ENCODE measurements at places on chromosomes 4 and X. TPM values are rescaled to one million over a fixed set of nuclear protein-coding genes. Genes with fewer than 3 reads are reported as not detected.

Gene MAGEC3
- 0.76 TPM for polyA plus RNA-seq

Gene FHDC1
- 10.5 TPM for polyA plus RNA-seq

Gene NPY2R
- polyA plus RNA-seq = not detected

Gene BRS3
- polyA plus RNA-seq = not detected

Gene CLDN22
- 0.62 TPM for polyA plus RNA-seq

Gene PDE6B
- 21.1 TPM for polyA plus RNA-seq

Gene GABRG1
- polyA plus RNA-seq = 0.70 TPM

Gene TCP11X2
- 0.11 TPM for polyA plus RNA-seq

GRCh38 chr4:76764251-76764650, 133.7 kb downstream of the SOWAHB start:
- H3K4me1 ChIP-seq = no peaks in the 10 kb centered on the region
- H3K27ac ChIP-seq = peak overlapping the region; percentile 34
- H3K27me3 ChIP-seq = no peaks in the 10 kb centered on the region
- DNase-seq = no peak

DNA sequence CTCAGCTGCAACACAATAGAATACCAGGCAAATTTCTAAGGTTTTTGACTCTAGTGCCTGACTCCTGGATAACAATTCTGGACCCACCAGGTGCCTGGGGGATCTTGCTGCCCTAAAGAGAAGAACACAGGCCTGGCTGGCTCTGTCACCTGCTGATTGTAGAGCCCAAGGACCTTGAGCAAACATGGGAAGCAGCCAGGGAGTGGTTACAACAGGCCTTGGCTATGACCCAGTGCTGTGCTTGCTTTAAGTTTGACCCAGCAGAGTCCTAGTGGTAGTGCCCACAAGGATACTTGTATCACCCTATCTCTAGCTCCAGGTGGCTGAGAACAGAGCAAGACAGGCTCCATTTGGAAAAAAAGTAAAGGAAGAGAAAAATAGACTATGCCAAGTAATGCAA, 176.8 kb upstream of the DCAF12L2 start:
- H3K27me3 ChIP-seq = no peaks in the 10 kb centered on the region
- no peak overlapping the region for H3K27ac ChIP-seq
- no peak for DNase-seq

DNA sequence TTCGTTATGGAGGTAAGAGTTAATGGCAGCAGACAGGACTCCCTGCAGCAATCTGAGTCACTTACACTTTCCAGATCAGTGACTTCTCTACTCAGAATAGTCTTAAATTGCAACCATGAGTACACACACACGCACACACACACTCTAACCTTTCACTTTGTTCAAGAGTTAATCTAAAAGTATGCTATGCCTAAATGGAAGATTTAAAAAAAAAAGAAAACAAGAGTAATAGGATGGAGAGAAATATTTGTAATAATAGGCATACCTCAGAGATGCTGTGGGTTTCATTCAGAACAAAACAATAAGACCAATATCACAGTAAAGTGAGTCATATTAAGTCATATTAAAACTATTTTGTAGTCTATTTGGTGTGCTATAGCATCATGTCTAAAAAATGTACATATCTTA, 969.1 kb upstream of the PCDH10 start:
- no peaks in the 10 kb centered on the region for H3K27me3 ChIP-seq
- no peak overlapping the region for H3K27ac ChIP-seq
- H3K4me3 ChIP-seq = no peak overlapping the region
- H3K36me3 ChIP-seq = no peaks in the 10 kb centered on the region
- DNase-seq = no peak

DNA sequence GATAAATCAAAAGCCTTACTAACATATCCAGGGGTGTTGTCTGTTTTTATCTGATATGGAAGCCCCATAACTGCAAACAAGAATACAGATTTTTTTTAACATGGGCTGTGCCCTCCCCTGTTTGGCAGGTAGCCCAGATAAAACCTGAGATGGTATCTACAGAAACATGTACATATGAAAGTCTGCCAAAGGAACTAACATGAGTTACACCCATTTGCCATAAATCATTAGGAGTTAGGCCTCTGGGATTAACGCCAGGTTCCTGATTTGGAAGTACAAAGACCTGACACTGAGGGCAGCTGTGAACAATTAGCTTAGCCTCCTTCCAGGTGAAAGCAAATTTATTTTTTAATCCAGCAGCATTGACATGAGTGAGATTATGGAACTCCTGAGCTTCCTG, 264.3 kb downstream of the TECRL start:
- no peaks in the 10 kb centered on the region for H3K27me3 ChIP-seq
- no peak for DNase-seq
- H3K27ac ChIP-seq = no peak overlapping the region
- no peak overlapping the region for H3K4me3 ChIP-seq

DNA sequence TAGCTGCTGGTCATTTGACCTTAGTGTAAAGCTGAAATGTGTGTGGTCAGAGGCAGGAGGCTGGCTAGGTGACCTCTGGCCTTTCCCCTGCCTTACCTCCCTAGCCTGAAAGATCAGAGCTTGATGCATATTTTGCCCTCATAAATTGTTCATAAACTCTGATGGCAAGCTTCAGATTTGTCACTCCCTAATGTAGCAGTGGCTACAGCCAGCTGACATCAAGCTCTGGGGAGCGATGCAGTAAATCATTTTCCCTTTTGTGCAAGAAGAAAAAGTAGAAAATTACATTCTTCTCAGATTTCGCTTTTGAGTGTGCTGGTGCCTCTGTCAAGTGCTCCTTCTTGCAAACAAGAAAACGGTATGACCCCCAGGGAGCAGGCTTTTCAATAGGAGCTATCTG, 87.7 kb upstream of the MAGEA4 start:
- H3K27ac ChIP-seq = no peak overlapping the region
- no peaks in the 10 kb centered on the region for H3K36me3 ChIP-seq
- no peaks in the 10 kb centered on the region for H3K4me1 ChIP-seq
- DNase-seq = no peak

DNA sequence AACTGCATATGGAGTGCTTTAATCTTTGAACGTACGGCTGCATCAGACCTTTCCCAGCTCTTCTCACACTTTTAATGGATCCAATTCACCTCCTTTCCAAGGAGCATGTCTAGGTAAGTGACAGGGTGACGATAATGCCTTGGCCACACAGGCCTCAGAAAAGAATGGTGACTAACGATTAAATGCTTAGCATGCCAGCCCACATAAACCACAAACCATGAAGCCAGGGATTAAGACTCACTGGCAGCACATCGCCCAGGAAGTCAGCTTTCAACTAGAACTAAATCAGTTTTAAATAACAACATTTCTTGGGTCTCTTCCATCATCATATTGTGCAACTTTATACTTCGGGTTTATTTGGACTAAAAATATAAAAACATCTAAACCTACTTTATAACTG, 28.7 kb downstream of the INPP4B start:
- no peak overlapping the region for H3K27ac ChIP-seq
- no peaks in the 10 kb centered on the region for H3K36me3 ChIP-seq
- H3K27me3 ChIP-seq = no peaks in the 10 kb centered on the region
- peak; percentile 33 for DNase-seq

- H3K4me1 ChIP-seq = no peaks in the 10 kb centered on the region
- DNase-seq = no peak
- no peak overlapping the region for H3K27ac ChIP-seq
- no peak overlapping the region for H3K4me3 ChIP-seq
- H3K36me3 ChIP-seq = no peaks in the 10 kb centered on the region
- no peaks in the 10 kb centered on the region for H3K27me3 ChIP-seq
Measured at GRCh38 chr4:76449362-76449767, 14.3 kb downstream of the SHROOM3 start.

GRCh38 chr4:173919196-173919595, 364.3 kb downstream of the FBXO8 start:
- H3K27ac ChIP-seq = no peak overlapping the region
- no peak overlapping the region for H3K4me3 ChIP-seq
- no peaks in the 10 kb centered on the region for H3K27me3 ChIP-seq
- H3K36me3 ChIP-seq = no peaks in the 10 kb centered on the region
- H3K4me1 ChIP-seq = no peaks in the 10 kb centered on the region

DNA sequence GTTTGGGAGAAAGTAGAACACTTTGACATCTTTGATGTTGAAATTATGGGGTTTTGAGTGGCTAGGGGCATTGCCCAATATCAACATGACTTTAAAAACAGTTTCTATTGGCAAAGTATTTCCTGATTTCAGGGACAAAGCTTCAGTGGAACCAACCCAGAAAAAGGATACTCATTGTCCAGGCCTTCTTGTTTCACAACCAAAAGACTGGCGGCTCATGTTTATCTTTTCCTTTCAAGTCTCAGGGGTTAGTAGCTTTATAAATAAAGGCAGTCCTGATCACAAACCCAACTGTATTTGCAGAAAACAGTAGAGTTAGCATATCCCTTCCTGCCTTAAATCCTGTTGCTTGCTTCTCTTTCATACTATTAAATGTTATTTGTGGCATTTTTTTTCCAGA, 119.1 kb downstream of the SLITRK2 start:
- no peak overlapping the region for H3K4me3 ChIP-seq
- no peak for DNase-seq
- no peak overlapping the region for H3K27ac ChIP-seq
- no peaks in the 10 kb centered on the region for H3K4me1 ChIP-seq

DNA sequence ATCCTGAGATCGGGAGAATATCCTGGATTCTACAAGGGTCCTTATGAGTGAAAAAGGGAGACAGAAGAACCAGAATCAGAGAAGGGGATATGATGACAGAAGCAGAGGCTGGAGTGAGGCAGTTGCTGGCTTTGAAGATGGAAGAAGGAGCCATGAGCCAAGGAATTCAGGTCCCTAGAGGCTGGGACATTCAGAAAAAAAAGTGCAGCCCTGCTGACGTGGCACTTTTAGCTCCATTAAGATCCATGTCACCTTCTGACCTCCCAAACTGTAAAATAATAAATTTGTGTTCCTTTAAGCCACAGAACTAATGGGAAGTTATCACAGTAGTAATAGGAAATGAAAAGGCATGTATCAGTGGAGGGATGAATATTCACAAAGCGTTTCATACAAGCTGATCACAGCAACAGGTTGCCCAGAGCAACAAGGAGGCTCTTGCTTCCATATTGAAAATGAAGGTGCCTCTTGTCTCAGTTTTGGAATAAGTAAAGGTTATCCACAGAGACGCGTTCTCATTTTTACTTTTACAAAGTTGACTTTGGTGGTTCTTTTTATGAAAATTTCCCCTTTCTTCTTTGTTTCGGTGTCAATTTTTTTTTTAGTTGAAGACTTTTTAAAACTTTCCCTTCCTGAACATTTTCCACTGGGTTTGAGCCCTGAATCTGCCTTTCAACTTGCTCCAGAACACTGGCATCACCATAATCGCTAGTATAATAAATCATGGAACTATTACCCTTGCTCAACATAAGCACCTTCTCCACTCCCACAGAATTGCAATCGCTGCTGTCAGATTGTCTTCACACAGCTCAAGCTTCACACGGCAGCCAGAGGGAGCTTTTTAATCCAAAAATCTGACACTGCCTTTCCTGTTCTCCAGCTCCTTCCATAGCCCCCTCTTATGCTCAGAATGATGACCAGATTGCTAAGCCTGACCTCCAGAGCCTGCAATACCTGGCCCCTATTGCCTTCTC, 127.6 kb upstream of the RBPJ start:
- no peak for DNase-seq
- no peak overlapping the region for H3K27ac ChIP-seq

GRCh38 chrX:12753366-12753765, 37.8 kb upstream of the PRPS2 start:
- H3K36me3 ChIP-seq = no peaks in the 10 kb centered on the region
- no peaks in the 10 kb centered on the region for H3K27me3 ChIP-seq
- H3K27ac ChIP-seq = no peak overlapping the region
- no peak overlapping the region for H3K4me3 ChIP-seq
- no peak for DNase-seq

DNA sequence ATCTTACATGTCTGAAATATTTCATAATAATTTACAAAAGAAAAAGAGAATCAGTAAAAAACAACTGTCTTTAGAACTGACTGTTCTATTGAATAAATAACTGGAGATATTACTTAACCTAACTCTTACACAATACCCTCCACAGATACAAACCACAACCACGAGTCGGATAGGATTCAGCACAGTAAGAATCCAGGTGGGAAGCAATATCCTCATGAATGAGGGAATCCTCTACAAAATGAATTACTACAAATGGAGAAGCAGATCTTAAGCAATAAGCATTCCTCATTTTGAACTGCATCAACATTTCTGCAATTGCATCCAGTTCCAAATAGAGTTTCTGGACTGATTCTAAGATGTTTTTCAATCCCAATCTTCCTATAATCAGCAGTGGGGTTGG, 227.1 kb downstream of the SH2D1A start:
- DNase-seq = no peak
- no peak overlapping the region for H3K27ac ChIP-seq
- no peaks in the 10 kb centered on the region for H3K4me1 ChIP-seq
- H3K27me3 ChIP-seq = no peaks in the 10 kb centered on the region
- H3K36me3 ChIP-seq = no peaks in the 10 kb centered on the region

- H3K27me3 ChIP-seq = peaks cover 7% of the 10 kb centered on the region
- H3K4me1 ChIP-seq = no peaks in the 10 kb centered on the region
- no peak overlapping the region for H3K27ac ChIP-seq
- no peak overlapping the region for H3K4me3 ChIP-seq
- H3K36me3 ChIP-seq = no peaks in the 10 kb centered on the region
Measured at GRCh38 chrX:135432881-135433521, 11.3 kb downstream of the SMIM10L2A start.

- H3K4me1 ChIP-seq = no peaks in the 10 kb centered on the region
- no peaks in the 10 kb centered on the region for H3K36me3 ChIP-seq
- no peak overlapping the region for H3K27ac ChIP-seq
- no peak overlapping the region for H3K4me3 ChIP-seq
Measured at GRCh38 chr4:156193106-156193505, 239.4 kb upstream of the CTSO start.

- H3K4me1 ChIP-seq = no peaks in the 10 kb centered on the region
- peak overlapping the region; percentile 15 for H3K27ac ChIP-seq
- H3K27me3 ChIP-seq = no peaks in the 10 kb centered on the region
- no peak overlapping the region for H3K4me3 ChIP-seq
- peak; percentile 6 for DNase-seq
Measured at GRCh38 chr4:13918110-13918509, 290.6 kb upstream of the BOD1L1 start.

DNA sequence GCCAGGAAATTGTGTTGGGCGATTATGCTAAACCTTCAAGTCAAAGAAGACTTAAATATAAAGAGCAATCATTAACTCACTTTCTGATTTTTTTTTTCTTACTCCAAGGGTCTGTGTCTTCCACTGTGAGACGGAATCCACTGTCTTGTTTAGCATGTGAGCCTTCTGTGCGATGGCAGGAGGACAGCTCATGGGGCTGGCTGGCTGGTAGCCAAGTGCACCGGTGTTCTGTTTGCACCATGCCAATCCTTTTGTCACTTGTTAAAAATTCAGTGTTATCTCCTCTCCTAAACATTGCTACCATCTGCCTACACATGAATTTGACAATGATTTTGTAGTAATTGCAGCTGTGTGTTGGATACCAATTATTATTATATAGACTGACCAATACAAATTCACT, 1056.3 kb upstream of the IGFBP7 start:
- H3K4me1 ChIP-seq = no peaks in the 10 kb centered on the region
- H3K27ac ChIP-seq = no peak overlapping the region
- DNase-seq = no peak
- H3K4me3 ChIP-seq = no peak overlapping the region

All from left lung (tissue), 14 donors.